GM03348 (cell line): ENCODE measurements at places on chromosomes 6 and 20.
A peak's percentile ranks its signal among the peaks of the same experiment; 100 is the strongest.

GRCh38 chr6:170404697-170405096, 98.1 kb downstream of the FAM120B start:
- no peak for DNase-seq

GRCh38 chr6:12032783-12033573, 20.9 kb downstream of the HIVEP1 start:
- no peak for DNase-seq

- no peak for DNase-seq
These were observed 13.0 kb upstream of the PFDN4 start for GRCh38 chr20:54194724-54195438.

DNA sequence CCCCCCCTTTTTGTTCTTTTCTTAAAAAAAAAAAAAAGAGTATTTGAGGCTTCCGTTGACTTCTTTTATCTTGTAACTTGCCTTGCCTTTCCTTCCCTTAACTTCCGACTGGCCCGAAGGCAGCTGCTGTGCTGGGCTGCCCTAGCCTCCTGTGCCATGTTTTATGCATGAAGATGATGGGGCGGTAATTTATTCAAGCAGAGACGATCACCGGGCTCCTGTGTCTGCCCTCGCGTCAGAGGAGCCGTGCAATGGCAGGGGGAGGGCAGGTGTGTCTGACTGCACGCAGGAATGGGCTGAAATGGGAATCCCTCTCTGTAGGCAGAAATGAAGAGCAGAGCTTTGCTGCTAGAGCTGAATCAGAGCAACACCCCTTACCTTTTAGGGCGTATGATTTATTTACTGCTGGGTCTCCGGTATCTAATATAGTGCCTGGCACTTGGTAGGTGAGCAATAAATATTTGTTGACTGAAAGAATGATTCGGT, 106.3 kb upstream of the RIPOR2 start:
- no peak for DNase-seq

- no peak for DNase-seq
These were observed 82.6 kb upstream of the CNKSR3 start for GRCh38 chr6:154593122-154593521.

GRCh38 chr6:4727671-4728435, 48.4 kb upstream of the CDYL start:
- DNase-seq = peak; percentile 19
